CD14-positive monocyte (primary cell): ENCODE measurements at places on chromosomes 13 and 19. TPM values are rescaled to one million over a fixed set of nuclear protein-coding genes. Genes with fewer than 3 reads are reported as not detected.

Gene IFNL1
- polyA plus RNA-seq, result not detected

Gene PRR22
- 1.4 and 1.6 TPM in 2 replicates for polyA plus RNA-seq

Gene VSTM2B
- polyA plus RNA-seq, result not detected in 2 replicates

Gene ZNF560
- not detected in 2 replicates for polyA plus RNA-seq

Gene PRX
- polyA plus RNA-seq, result 0.76 and 0.84 TPM in 2 replicates

Gene FFAR1
- not detected for polyA plus RNA-seq

Gene CD37
- polyA plus RNA-seq, result 294 and 380 TPM in 2 replicates

Gene KLK10
- polyA plus RNA-seq, result not detected

Gene URAD
- polyA plus RNA-seq, result 0.12 TPM in 1 of 2 replicates, not detected in the other

Gene SLC7A1
- 1.7 and 2.2 TPM in 2 replicates for polyA plus RNA-seq

Gene DAND5
- not detected for polyA plus RNA-seq

Gene LILRA2
- polyA plus RNA-seq, result 333 and 444 TPM in 2 replicates

Gene CDC42EP5
- polyA plus RNA-seq, result not detected

Gene CYP2A6
- not detected for polyA plus RNA-seq

Gene NKPD1
- polyA plus RNA-seq, result not detected

Gene CEACAM8
- not detected for polyA plus RNA-seq

Gene TJP3
- not detected for polyA plus RNA-seq

Gene SEMA6B
- 1.2 and 1.6 TPM in 2 replicates for polyA plus RNA-seq

Gene RNF225
- not detected in 2 replicates for polyA plus RNA-seq

Gene CFD
- polyA plus RNA-seq, result 272 and 960 TPM in 2 replicates

Gene FLT3
- polyA plus RNA-seq, result 3.7 TPM

Gene WDR87
- not detected in 2 replicates for polyA plus RNA-seq

Gene ERICH4
- polyA plus RNA-seq, result not detected

Gene ACTMAP
- polyA plus RNA-seq, result 12.0 and 13.0 TPM in 2 replicates

Gene RNU6-9
- polyA plus RNA-seq, result not detected
